NCI-H1105 treated with DMSO at 0.1 percent for 48 hours (cell line): ENCODE measurements at places on chromosomes 1 and 21.
A peak's percentile ranks its signal among the peaks of the same experiment; 100 is the strongest.

GRCh38 chr1:84236256-84236655 lies 65.3 kb upstream of the SAMD13 start:
- DNase-seq: no peak

GRCh38 chr1:84434801-84435549 lies 36.7 kb downstream of the DNASE2B start:
- DNase-seq: no peak

DNA sequence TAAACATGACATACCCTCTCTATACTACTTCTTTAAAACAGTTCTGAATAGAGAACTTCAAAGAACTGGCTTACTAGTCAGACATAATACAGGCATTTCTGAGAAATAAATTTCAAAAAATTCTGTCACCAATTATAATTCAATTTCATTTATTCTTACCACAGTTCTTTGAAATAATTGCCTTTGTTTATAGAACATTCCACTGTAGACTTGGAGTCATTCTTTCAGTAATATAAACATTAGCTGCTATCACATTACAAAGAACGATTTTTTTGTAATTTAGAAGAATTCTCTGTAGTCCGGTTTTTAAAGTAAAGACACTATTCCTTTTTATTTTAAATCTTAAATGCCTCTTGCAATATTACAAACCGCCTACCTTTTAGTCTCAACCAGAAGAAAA lies 146.4 kb upstream of the COL11A1 start:
- no peak for DNase-seq

- DNase-seq: no peak
Observed at GRCh38 chr1:119600976-119601375, 47.1 kb downstream of the ZNF697 start.

- no peak for DNase-seq
Observed at GRCh38 chr1:115329965-115330364, 8.1 kb downstream of the NGF start.

- DNase-seq: no peak
Observed at GRCh38 chr1:46804027-46804889, 5.4 kb downstream of the CYP4B1 start.

- no peak for DNase-seq
Observed at GRCh38 chr1:165628147-165628822, 2.7 kb upstream of the MGST3 start.

DNA sequence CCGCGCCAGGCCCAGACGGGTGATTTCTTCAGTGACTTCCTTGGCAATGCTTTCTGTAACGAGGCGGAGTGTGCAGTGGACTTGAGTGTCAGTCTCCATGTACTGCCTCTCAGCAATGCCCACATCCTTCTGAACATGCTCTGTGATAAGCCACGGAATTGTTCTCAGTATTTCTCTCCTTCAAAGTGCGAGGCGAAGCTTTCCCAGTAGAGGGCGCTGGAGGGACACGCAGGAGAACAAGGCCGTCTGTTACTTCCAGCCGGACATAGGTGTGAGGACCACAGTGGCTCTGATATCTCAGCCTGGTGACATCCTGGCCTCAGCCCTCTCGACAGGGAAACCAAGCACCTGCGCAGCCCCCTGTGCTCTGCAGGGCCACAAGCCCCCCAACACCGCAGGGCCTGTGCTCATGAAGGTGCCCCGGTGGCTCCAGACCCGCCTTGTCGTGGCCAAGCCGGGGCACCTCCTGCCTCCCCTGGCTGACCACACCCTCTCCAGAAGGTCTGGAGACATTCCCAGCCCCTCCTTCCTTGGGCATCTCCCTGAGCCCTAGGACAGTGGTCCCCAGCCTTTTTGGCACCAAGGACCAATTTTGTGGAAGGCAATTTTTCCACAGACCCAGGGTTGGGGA lies 46.1 kb upstream of the BACE2 start:
- DNase-seq: peak; percentile 46
